ENCODE measurements at places on chromosomes 11 and 22.

- no peak for DNase-seq
Observed at GRCh38 chr11:39304586-39304985, 2154.9 kb downstream of the LRRC4C start.

- DNase-seq, result no peak
Observed at GRCh38 chr11:2099516-2100349, 39.5 kb downstream of the IGF2 start.

GRCh38 chr11:89736566-89736965 lies 26.5 kb downstream of the TRIM77 start:
- no peak for DNase-seq

DNA sequence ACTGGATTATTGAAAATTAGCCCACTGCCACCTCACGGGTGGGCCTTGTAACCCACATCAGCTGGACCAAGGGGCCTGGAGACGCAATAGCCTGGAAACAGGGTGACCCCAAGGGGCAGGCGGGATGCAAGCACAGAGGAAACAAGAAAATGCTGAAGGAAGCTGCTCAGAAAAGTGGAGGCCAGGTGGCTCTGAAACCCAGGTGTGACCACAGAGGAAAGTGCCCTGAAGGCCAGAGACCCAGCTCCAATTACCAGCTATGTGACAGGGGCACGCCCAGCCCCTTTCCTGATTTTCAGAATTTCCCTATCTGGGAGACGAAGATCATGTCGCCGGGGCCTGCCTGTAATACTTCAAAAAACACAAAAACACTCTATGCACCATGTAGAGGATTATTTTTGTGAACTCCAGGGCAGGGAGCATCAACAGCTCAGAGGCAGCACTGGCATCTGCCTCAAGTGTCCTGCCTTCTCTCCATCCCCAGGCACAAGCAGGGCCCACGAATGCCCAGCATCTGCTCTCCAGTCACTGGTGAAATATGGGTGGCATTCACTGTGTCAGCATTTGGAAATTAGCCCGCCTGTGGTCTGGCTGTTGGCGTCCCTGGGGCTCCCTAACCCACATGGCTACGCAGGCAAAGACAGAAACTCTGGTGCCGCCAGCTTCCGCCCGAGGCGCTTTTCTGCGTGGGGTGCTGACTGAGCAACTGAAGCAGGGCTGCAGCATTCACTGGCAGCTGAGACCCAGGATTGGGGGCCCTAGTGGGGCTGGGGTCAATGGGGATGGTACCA lies 6.3 kb downstream of the KCNJ1 start:
- no peak for DNase-seq

- DNase-seq, result no peak
Observed at GRCh38 chr22:25395915-25396314, 168.6 kb upstream of the GRK3 start.

DNA sequence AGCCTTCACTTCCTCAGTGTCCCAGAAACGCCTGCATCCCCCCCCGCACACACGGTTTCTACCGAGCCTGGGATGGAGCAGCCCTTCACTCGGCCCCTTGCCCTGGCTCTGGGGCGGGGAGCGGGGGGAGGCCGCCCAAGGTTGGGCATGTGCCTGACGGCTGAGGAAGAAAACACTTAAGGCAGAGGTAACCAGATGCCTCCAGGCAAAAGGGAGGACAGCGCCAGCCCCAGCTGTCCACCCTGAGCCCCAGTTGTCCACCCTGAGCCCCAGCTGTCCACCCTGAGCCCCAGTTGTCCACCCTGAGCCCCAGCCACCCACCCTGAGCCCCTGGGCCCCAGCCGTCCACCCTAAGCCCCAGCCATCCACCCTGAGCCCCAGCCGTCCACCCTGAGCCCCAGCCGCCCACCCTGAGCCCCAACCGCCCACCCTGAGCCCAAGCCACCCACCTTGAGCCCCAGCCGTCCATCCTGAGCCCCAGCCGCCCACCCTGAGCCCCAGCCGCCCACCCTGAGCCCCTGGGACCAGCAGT lies 3.8 kb upstream of the TTLL8 start:
- DNase-seq, result no peak

- DNase-seq, result no peak
Observed at GRCh38 chr11:121500275-121500674, 47.5 kb upstream of the SORL1-AS1 start.

DNA sequence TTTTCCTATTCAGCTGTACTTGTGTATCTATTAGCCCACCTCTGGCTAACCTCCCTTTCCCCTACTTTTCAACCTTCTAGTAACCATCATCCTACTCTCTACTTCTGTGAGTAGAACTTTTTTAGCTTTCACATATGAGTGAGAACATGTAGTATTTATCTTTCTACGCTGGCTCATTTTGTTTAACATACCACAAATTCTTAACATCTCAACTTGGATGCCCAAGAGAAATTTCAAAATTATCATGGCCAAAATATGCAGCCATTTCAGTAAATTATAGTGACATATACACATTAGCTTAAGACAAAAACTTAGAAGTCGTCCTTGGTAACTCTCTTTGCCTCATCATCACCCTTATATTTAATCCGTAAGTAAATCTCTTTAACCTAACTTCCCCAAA lies 34.7 kb downstream of the LUZP2 start:
- DNase-seq, result no peak

- no peak for DNase-seq
Observed at GRCh38 chr22:37068859-37069258, 17.3 kb downstream of the KCTD17 start.

DNA sequence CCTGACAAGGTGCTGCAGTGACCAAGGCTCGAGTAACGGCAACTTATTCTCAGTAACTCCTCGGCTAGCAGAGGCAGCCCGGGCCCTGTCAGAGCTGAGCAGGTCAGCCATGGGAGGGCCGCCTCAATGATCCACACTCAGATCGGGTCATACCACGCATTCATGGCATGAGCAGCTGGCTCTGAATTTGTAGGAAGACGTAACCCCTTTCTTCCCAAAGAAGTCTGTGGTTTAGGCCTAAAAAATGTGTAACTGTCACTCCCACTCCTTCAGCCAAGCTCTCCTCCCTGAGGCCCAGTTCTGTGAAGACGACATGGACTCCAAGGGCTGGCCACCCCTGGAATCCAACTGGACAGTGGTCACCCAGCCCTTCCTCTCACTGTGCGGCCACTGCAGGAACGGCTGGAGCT lies 30.0 kb downstream of the PPP2R1B start:
- DNase-seq, result no peak

DNA sequence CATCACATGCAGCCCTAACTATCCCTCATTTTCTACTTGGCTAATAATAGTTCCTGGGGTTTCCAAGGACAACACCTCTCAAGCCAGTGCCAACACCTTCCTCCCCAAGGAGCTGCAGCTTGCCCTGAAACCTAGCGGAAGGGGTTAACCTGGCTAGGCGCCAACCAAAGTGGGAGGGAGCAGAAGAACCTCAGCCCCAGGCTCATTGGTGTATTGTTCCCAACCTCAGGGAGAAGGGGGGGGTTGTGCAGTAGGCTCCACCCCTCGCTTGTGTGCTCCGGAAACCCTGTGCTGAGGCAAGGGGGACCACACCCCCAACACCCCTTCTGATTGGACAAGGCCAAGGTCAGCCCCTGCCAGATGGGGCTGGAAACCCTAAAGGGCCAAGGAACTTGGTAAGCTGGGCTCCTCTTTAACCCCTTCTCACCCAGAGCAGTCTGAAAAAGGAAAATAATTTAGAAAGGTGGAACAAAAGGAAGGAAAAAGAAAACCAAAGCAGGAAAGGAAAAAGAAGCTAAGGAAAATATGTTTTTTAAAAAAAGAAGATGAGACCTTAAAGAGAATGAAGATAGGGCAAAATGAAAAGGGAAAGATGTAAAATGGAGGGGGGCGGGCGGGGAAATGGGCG lies 2.5 kb downstream of the MTA2 start:
- DNase-seq, result peak; percentile 91

DNA sequence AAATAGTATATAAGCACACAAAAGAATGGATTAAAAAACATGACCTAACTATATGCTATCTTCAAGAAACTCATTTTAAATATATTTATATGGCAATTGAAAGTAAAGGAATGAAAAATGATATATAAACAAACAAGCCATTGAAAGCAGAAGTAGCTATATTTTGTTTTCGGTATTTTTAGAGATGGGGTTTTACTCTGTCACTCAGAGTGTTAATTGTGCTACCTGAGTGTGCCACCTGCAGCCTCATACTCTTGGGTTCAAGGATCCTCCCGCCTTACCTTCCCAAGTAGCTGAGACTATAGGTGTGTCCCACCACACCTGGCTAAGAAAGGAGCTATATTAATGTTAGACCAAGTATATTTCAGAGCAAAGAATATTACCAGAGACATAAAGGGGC lies 624.1 kb downstream of the BUD13 start:
- DNase-seq, result no peak

- DNase-seq, result no peak
Observed at GRCh38 chr22:38345782-38346181, 28.5 kb upstream of the CSNK1E start.

DNA sequence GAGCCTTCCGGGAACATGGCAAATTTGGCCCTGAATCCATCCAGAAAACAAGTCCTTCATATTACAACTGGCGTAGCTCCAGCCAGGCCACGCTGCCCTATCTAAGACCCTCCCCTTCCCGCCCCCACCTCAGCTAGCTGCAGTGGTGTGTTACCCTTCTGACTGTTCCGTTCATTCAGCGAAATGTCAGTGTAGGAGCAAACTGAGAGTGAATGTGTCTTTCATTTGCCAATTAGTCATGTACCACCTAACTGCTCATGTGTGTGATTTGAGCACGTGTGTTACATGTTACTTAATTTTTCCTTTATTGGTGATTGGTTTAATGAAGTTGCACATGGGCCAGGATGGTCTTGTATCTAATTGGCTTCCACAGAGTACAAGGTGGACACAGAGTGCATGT lies 34.8 kb upstream of the POU2AF1 start:
- DNase-seq, result no peak
